GM04504 (cell line): ENCODE measurements at places on chromosomes 5 and 9.

DNA sequence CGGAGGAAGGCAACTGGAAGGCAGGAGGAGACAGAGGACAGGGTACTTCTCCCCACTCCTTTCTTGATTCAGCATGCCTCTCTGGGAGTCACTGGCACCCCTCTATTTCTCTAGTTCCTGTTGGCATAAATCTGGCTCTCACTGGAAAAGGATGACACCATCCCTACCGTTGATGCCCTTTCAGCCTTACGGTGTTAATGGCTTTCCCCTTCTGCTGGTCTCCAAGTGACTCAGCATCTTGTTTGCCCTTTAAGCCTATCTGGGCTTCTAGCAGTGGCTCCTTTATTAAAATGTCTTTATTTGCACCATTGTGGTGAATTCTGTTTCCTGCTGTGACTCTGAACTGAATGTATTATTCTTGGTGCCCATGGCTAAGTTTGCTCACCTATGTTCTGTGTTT lies 227.3 kb upstream of the GLRA1 start:
- DNase-seq, result no peak

DNA sequence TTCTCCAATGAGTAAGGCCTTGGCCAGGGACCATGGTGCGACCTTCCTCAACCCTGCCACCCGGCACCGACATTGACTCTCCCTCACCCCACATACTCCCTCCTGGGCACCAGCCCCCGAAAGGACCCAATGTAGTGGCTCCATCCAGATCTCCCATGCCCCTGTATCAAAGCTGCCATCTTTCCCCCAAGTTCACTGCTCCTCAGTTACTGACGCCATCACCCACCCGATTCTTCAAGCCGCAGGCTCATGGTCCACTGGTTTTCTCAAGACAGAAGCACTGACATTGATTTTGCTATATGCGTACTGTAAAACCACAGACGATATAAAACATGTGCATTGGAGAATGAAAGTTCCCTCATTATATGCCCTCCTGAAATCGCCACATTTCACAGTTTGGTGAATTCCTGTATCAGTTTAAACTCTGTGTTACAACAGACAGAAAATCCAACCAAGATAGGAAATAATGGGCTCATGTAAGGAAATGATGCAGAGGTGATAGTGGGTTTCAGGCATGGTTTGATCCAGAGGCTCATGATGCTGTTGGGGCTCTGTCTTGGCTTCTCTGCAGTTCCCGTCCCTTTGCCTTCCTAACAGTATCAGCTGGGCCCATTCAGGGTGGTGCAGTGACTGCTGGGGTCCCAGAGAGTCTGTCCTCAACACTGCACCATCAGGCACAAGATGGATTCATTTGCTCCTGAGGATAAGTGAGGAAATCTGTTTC lies 207.3 kb upstream of the IER5L start:
- no peak for DNase-seq

DNA sequence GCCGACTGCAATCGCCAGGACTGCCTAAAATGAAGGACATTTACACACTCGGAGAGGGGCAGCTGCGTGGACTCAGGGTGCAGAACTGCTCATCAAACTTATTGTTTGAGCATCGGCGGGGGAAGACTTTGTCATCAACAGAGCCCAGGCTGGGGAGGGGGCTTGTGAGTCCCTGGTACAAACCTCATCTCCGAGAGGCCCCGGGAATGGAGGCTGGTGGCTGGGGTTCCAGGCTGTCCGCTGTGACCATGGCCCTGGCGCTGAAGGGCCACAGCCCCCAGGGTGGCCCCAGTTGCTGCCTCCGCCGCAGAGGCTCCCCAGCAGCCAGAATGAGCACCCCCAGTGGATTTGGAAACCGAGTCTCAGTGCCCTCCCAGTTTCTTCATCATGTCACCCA lies 46.1 kb upstream of the RNU6ATAC start:
- no peak for DNase-seq

- peak; percentile 74 for DNase-seq
Observed at GRCh38 chr5:65203746-65204145, 278.0 kb downstream of the ADAMTS6 start.

DNA sequence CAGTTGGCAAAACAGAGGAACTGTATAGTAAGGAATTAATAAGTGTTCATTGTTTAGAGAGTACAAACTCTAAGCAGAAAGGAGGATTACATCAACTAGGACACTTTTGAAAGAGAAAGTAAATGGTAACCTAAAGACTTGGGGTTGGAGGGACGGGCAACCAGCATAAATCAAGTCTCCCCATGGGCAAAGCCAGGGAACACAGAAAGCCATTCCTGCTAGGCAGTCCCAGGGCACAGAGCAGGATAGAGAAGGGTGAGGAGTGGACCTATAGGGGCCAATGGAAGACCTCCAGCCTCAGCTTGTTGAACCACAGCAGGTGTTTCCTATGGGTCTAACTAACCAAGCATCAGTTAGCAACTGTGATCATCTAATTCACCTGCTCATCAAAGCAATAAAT lies 9.2 kb upstream of the ERAP1 start:
- no peak for DNase-seq
